ENCODE measurements at places on chromosomes 3 and 15.

DNA sequence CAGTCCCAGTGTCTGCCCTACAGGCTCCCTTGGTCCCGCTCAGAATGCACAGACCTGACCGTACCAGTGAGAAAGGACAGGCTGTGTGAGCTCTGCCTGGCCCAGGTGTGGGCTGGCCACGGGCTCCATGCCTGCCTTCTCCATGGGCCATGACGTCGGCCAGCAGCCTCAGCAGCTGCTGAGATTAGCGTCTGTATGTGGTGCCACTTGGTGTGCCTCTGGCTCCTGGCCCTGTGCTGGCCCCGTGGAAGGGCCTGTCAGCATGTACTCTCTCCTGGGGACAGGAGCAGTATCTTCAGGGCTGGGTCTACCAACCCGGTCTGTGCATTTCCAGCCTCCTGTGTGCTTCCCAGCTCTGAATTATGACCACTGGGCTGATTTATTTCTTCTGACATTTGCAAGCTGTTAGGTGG lies 25.7 kb downstream of the KLF13 start:
- DNase-seq: no peak

DNA sequence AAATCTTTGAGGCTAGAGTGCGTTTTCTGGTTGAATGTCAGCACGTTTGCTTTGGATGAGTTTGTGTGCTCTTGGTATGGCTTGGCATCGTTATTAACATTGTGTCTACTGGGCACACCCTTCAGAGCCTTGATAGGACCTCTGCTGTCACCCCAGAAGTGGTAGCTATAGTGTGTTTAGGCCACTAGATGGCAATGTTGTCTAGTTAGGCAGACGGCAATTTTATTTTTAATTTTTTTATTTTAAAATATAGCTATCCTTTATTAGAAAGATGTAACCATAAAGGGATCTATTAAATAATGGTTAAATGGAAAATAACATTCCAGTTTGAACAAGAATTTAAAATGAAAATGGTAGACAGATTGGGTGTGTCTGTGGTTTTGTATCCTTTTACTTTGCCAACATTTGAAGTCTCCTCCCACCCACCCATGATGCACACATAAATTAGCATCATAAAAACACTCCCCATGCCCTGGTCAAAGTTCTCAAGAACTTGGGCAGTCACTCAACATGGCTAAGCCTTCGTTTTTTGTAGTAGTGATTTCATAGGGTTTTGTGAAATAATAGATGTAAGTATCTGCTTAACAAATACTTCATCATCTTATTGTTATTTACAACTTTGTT lies 200.7 kb downstream of the KCNH8 start:
- no peak for DNase-seq

DNA sequence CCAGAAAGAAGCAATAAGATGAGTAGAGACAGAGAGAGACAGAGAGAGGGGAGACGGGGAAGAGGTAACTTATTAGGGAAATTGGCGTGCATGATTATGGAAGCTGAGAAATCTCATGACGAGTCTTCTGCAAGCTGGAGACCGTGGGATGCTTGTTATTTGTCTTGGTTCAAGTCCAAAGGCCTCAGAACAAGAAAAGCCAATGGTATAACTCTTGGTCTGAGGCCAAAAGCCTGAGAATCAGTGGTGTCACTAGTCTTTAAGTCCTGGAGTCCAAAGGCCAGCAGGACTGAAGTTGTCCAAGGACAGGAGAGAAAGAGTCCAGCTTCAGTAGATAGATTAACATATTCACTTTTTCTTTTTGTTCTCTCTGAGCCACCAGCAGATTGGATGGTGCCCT lies 613.6 kb downstream of the CADM2 start:
- no peak for DNase-seq

DNA sequence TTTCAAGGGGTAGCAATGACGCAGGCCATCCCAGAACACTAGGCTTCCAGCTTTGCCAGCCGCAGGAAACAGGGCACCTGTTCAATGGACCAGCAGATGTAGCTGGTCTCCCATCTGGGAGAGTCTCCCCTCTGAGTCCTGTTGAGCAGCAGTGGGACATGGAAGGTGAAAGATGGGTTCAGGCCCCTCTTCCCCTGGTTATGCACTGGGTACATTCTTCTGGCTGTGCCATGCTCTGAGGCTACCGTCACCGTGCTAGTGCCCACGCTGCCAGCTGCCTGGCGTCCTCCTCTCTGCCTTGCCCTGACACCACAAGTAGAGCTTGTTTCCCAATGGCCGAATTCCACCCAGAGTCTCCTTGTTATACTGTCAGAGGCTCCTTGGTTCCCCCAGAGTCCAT lies 63.1 kb downstream of the TLE3 start:
- no peak for DNase-seq

DNA sequence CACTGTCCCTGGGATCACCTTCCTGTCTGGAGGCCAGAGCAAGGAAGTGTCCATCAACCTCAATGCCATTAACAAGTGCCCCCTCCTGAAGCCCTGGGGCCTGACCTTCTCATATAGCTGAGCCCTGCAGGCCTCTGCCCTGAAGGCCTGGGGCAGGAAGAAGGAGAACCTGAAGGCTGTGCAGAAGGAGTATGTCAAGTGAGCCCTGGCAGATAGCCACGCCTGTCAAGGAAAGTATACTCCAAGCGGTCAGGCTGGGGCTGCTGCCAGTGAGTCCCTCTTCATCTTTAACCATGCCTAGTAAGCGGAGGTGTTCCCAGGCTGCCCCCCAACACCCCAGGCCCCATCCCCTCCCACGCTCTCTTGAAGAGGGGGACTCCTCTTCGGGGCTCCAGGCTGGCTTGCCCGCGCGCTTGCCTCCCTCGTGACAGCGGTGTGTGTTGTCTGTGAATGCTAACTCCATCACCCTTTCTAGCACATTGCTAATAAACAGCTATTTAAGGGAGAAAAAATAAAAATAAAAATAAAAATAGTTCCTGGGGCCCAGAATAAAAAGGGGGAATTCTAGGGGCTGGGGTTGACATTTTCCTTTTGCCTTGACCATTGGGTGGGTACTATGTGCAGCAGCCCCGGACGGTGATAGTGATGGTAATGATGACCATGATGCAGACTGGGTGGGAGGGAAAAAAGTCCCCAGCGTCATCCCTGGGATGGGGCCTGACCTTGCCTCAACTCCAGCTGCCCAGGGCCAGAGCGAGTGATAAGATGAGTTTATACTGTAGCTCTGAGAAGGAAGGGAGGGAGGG lies 3.3 kb upstream of the ALAS1 start:
- DNase-seq: no peak

- no peak for DNase-seq
These were observed 48.8 kb upstream of the SRGAP3 start for GRCh38 chr3:9298236-9298635.

GRCh38 chr3:179840985-179841384 lies 188.1 kb downstream of the USP13 start:
- no peak for DNase-seq

DNA sequence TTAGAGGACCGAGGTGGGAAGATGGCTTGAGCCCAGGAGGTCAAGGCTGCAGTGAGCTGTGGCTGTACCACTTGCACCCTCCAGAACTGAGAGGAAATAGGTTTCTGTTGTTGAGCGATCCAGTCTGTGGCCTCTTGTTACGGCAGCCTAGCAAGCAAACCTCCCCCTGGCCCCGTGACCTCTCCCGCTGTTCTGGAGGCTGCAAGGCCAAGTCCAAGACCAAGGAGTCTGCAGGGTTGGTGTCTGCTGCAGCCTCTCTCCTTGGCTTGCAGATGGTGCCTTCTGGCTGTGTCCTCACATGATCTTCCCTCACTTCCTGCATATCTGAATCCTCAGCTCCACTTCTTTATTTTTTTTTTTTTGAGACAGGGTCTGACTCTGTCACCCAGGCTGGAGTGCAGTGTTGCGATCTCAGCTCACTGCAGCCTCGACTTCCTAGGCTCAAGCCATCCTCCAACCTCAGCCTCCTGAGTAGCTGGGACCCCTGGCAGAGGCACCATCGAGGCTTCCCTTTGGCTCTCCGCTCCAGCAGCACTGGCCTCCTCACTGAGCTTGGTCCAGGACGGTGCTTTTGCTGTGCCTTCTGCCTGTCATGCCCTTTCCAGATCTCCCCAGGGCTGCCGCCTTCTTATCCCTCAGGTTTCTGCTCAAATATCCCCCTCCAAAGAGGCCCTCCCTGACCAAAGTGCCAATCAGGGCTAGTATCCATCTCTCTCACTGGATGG lies 18.0 kb upstream of the PLXND1 start:
- no peak for DNase-seq

GRCh38 chr15:66917904-66918448 lies 147.4 kb upstream of the SMAD3 start:
- no peak for DNase-seq

DNA sequence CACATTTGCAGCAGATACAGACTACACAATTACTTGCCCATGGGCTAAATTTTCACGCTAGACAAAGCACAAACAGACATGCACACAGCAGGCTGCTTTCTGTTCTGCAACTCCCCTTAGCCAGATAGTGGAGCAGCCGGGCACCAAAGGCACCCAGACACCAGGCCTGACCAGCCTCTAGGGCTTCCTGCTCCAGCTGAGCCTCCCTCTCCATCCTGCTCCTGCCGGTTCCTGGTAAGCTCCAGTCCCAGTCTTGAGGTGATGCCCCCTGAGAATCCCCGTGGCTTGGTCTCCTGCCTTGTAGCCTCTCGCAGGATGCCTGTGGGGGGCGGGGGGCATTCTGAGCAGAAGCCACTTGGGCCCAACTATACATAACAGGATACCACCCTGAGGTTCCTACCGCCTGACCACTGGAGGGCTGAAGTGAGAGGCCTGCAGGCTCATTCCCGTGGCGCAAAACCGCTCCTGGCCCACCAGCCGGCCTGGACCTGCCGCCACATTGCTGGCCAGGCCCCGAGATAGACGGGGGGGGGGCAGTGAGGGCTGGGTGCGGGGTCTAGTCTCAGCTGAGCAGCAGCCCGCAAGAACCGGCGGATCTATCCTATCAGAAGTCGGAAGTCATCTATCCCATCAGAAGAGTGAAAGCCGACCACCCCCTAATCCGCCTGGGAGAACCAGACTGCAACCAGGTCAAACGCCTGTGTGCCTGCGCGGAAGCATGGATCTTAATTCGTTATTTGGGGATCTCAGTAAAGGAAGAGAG lies 3.9 kb downstream of the FOXL2 start:
- peak; percentile 51 for DNase-seq
